Peyer's patch (tissue), 4 donors: ENCODE measurements at places on chromosomes 5 and 9. TPM values are rescaled to one million over a fixed set of nuclear protein-coding genes. Genes with fewer than 3 reads are reported as not detected.
A peak's percentile ranks its signal among the peaks of the same experiment; 100 is the strongest.

The C5orf52 gene
- not detected for total RNA-seq

The KIAA1958 gene
- 17.2 TPM for total RNA-seq

The IL5 gene
- not detected for total RNA-seq

The ZNF454 gene
- 2.1 TPM for total RNA-seq

The LTC4S gene
- 3.6 TPM for total RNA-seq

DNA sequence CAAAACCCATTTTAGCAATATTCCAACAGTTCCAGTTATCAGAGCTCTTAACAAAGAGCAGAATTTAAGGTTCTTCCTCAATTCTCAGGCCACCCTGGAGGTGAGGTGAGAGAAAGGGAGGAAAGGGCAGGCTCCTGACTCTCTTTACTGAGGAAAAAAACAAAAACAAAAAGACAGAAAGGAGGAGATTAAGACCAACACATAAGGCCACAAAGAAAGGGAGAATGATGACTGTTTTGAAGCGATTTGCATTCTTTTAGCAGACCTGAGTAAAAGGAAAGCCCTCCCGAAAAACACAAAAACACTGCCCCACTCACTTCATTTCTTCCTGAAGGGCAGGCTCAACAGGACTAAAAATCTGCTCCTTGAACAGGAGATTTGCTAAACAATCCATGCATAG, 300.5 kb downstream of the ARL15 start:
- H3K27me3 ChIP-seq = no peaks in the 10 kb centered on the region
- H3K36me3 ChIP-seq = no peaks in the 10 kb centered on the region
- H3K27ac ChIP-seq = no peak overlapping the region
- DNase-seq = no peak
- no peak overlapping the region for H3K4me3 ChIP-seq

DNA sequence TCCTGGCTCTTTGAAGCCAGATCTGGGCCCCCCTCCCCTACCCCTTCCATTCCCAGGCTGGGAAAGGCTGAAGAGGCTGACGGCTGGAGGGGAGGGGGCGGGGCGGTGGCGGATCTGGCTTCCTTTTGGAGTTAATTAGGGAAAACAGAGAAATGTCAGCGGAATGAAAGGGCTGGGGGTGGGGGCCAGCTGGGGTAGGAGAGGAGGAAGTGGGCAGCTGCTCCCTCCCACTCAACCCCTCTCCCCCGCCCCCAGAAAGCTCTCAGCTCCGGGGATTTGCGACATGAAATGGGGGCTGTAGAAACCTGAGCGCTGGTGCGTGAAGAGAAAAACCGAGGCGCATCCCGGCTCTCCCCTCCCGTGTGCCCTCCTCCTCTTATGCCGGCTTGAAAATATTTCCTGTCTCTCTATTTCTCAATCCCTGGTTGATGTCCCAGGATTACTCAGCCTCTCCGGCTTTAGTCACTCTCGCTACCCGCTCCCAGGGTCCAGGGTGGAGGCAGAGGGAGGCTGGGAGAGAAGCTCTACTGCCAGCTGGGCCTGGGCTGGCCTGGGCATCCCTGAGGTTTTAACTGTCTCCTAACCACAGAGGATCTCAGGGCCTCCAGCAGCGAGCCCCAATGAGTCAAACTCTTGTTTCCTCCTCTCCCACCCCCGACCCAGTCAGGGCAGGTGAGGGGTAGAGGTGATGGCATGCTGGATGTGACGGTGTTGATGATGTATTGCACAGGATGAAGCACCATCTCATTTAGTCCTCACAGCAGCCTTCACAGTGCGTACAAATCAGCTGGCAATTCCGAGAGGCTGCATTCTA, 20.1 kb downstream of the PCDHGC5 start:
- H3K27ac ChIP-seq = peak overlapping the region; percentile 81
- no peaks in the 10 kb centered on the region for H3K36me3 ChIP-seq
- peak overlapping the region; percentile 15 for H3K4me3 ChIP-seq
- no peaks in the 10 kb centered on the region for H3K27me3 ChIP-seq

- H3K27me3 ChIP-seq = no peaks in the 10 kb centered on the region
- no peak overlapping the region for H3K27ac ChIP-seq
- DNase-seq = no peak
- no peaks in the 10 kb centered on the region for H3K4me1 ChIP-seq
- H3K36me3 ChIP-seq = no peaks in the 10 kb centered on the region
- H3K4me3 ChIP-seq = no peak overlapping the region
Measured at GRCh38 chr5:22023784-22024183, 829.4 kb downstream of the CDH12 start.

- no peak for DNase-seq
- no peaks in the 10 kb centered on the region for H3K4me1 ChIP-seq
- no peak overlapping the region for H3K27ac ChIP-seq
- H3K4me3 ChIP-seq = no peak overlapping the region
- H3K36me3 ChIP-seq = no peaks in the 10 kb centered on the region
- no peaks in the 10 kb centered on the region for H3K27me3 ChIP-seq
Measured at GRCh38 chr5:130337179-130337888, 433.1 kb downstream of the CHSY3 start.

- no peaks in the 10 kb centered on the region for H3K27me3 ChIP-seq
- no peak for DNase-seq
- no peak overlapping the region for H3K4me3 ChIP-seq
- H3K36me3 ChIP-seq = no peaks in the 10 kb centered on the region
- H3K4me1 ChIP-seq = peaks cover 9% of the 10 kb centered on the region
Measured at GRCh38 chr5:81208904-81209303, 24.2 kb upstream of the CKMT2 start.

DNA sequence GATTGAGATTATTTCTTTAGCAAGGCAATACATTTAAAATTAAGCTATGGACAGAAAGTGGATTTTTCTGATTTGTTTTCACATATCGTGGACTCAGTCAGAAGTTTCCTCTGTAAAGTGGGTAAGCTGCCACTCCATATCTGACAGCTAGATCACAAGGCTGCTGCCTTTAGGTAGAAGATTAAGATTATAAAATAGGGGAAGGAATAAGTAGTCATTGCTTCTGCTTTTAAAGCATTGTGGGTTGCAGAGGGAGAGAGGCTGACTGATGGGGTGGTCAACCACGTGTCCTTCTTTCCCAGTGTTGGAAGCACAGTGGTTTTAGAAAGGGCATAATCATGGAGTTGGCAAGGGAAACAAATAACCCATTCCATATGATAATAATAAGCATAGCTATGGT, 74.3 kb upstream of the MOCS2 start:
- DNase-seq = no peak
- H3K36me3 ChIP-seq = no peaks in the 10 kb centered on the region
- H3K27ac ChIP-seq = no peak overlapping the region
- H3K4me1 ChIP-seq = no peaks in the 10 kb centered on the region
- H3K27me3 ChIP-seq = no peaks in the 10 kb centered on the region
